Thoracic aorta (tissue), 2 donors: ENCODE measurements at places on chromosomes 1 and 21.

GRCh38 chr1:230310381-230311163 lies 115.6 kb downstream of the PGBD5 start:
- DNase-seq, result peak; percentile 31

DNA sequence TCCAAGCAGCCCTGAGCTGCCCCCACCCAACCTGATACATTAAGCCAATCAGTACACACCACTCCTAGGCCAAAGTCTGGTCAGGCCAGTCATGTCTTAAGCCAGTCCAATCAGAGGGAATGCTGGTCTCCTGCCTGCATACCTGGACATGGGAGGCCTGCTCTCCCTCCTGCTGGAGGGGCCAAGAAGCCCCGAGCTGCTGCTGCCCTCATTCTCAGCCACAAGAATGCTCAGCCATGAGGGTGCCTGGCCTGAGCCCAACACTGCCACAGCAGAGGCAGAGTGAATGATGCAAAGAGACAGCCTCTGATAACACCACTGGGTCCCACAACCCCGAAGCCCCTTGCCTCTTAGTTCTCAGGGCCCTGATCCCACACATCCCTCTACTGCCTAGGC lies 23.0 kb downstream of the CHD5 start:
- DNase-seq, result no peak

GRCh38 chr1:65398083-65398482 lies 22.4 kb upstream of the LEPR start:
- DNase-seq, result no peak

DNA sequence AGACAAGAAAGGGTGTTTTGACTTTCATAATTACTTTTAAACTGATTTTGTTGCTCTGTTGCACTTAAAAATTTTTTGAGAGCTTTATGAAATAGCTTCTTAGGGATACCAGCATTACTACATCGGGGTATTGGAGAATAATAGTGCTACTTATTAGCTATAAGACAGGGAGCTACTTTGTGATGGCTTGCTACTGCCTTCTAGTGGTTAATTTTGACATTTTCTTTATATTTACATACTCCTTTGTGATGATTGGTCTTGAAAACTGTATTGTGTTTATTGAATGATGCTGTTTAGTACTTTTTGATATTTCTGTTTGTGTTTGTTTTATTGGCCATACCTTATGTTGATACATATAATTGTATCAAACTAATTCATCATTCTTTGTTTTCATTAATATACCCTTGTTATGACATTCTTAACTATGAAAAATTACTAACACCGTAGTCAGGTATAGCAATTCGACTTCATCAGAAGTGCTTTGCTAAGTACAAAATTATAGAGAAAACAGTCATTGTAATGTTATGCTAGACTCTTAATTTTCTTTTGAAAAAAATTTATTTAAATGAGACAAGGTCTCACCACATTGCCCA lies 85.5 kb downstream of the CLIC4 start:
- no peak for DNase-seq

DNA sequence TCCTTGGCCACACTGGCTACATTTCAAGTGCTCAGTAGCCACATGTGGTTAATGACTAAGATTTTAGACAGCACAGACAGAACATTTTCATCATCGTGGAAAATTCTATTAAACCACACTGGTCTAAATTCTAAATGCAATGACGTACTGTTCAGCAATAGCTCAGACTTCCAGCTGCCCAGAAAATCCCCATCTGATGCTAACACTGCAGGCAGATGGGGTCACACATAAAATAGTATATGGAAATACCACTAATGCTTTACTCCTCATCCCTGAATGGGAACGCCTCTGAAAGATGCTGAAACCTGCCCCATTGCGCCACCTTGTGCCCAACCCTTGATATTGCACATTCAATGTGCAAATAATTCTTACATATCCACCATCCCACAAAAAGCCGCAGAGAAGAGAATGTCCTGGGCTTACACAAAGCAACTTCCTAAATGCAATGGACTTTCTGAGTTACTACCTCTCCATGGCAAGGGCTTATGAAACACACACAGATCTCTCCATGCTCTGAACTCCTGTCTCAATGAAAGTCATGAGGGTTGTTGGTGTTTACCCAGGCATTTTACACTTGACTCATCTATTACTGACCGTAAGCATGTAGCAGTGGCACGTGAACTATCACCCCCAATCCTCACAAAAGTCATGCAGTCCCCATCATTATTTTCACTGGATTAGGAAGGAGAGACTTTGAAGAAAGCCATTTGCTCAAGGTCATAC lies 20.3 kb upstream of the SLC5A9 start:
- no peak for DNase-seq

GRCh38 chr1:57671750-57672149 lies 247.9 kb upstream of the DAB1 start:
- DNase-seq, result no peak

DNA sequence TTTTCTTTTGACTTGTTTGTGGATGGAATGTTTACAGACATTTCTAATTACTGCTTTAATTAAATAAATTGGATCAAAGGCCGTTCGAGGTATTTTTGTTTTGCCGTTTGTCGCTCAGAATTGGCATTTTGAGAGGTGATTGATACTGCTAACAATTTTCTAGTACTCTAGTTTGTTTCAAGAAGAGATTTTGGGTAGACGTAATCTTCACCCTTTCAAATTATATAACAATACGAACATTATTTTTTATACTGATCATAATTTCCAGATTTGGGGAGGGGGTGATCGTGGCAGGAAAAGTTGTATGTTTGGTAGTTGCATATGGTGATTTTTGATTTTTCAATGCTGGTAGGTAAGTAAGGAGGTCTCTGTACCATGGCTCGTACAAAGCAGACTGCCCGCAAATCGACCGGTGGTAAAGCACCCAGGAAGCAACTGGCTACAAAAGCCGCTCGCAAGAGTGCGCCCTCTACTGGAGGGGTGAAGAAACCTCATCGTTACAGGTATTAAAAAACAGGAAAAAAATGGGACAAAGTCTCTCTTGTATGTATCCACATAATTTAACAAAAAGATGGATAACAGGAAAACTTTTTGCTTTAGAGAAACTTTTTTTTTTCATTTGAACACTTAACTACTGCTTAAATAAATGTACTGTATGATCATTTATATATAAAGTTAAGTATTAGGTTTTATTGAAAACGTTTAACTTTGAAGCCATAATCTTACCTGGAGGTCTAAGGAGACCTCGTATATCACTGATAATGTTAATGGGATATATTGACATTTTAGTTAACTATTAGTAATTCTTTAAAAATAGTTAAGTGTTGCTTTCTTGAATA lies 1.7 kb downstream of the H3-3A start:
- DNase-seq, result no peak

DNA sequence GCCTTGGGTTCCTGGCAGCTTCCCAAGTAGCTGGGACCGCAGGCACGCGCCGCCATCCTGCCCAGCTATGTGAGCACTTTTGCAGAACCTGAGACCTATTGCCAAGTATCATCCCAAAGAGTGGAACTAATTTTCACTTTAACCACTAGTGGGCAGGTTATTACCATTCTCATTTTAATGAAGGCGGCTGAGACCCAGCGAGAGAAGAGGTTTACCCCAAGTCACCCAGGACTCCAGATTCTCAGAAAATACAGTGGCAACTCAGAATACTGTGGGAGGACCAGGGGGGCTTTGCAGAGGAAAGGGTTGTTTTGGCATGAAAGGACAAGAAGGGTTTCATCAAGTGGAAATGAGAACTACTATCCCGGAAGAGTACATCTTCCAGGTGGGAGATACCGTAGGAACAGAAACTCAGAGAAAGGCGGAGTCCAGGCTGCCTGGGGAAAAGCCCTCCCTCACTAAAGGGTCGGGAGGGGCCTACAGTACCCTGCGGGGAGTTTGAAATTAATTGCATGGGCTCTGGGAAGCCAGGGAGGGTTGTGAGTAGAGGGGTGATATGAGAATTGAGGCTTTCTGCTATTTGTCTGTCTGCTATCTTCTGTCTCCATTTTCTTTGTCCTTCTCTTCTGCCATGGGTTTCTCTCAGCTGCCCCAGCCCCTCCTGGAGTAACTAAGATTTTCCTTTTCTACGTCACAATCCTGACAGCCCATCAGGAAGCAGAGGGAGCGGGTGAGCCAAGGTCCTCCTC lies 7.2 kb upstream of the SEMA4A start:
- DNase-seq, result no peak

DNA sequence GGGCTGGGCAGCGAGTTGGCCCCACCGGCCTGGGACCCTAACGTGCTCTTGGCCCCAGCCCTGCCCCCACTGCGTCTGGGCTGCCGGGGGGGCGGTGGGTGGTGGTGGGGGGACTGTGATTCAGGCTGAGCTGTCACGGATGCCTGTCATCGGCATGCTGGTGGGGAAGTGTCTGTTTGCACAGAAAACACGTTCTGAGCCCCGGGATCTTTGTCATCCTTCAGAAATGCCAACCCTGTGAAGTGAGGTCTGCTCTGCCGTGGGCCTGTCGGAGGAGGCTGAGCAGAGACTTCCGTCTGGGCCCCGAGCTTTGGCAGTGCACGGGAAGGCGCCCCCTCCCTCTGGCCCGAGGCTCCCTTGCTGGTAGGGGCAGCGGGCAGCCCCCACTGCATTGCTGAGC lies 24.3 kb upstream of the PLCH2 start:
- no peak for DNase-seq

DNA sequence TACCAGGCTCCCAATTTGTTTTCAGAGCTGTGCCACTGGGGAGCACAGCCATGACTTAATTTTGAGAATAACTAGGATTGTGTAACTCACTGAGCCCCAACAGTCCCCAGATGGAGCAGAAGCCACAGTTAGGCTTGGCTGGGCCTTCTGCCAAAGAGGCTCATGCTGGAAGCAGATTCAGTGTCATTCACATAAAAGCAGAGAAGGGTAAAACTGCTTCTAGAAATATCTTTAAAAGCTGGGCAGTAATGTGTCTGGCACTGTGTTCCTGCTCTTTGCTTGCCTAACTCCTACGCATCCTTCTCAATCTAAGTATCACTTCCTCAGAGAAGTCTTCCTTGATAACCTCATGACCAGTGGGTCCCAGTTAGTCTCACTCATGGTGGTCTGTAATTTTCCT lies 20.3 kb downstream of the STK40 start:
- DNase-seq, result no peak

DNA sequence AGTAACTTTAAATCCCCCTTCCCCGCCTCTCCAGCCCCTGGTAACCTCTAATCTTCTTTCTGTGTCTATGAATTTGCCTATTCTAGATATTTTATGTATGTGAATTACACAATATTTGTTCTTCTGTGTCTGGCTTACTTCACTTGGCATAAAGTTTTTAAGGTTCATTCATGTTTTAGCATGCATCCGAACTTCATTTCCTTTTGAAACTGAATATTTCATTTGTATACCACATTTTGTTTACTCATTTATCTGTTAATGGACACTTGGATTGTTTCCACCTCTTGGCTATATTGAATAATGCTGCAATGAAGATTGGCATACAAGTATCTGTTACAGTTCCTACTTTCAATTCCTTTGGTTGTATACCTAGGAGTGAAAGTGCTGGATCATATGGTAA lies 205.3 kb downstream of the TM2D1 start:
- no peak for DNase-seq

DNA sequence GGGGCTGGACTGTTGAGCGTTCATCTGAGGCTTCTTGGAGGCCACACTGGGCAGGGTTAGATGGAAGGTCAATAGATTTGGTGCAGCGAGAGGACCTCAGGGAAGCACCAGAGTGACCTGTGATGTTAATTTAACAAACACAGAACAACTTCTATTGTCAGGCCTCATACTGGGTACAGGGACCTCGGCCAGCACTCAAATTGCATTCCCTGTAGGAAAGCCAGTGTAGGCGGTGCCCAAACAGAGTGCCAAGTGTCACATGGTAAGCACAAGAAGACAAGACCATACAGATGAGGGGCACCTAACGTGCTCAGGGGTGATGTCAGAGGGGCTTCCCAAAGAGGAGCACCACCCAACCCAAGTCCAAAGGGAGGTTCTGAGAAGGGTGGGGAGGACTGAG lies 1.3 kb downstream of the TMEM269 start:
- no peak for DNase-seq

DNA sequence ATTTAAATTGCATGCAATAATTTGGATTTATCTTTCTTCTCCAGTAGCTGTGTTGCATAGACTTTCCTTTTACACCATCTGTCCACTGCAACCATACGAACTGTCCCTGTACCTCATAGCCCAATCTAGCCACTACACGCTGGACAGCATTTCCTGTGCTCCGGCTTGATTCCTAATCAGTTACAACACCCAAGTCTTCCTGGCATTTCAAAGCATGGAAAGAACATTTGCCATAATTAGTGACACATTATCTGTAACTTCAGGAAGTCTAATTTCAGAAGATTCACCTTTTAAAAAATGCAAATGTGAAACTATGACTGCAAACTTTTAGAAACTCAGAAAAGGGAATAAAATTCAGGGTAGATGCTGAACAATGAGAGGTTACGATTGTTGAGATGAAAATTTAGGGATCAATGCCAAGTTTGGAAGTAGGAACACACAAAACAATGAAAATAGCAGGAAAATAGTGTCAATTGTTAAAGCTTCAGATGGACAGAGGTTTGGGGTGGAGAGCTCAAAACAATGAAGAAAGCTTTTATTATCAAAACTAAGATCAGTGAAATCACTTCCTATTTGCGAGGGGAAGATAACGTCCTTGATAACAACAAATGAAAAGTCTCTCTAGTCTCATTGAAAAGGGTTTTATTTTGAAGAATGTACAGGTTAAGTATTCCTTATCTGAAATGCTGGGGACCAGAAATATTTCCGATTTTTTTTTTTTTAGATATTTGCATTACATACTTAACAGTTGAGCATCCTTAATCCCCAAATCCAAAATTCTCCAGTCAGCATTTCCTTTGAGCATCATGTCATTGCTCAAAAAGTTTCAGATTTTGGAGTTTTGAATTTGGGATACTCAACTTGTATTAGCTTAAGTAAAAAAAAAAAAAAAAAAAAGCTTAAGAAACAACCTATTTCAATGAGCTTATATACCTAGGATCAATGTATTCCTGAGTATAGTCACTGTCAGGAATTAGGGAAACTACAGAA lies 107.3 kb downstream of the FNBP1L start:
- no peak for DNase-seq

DNA sequence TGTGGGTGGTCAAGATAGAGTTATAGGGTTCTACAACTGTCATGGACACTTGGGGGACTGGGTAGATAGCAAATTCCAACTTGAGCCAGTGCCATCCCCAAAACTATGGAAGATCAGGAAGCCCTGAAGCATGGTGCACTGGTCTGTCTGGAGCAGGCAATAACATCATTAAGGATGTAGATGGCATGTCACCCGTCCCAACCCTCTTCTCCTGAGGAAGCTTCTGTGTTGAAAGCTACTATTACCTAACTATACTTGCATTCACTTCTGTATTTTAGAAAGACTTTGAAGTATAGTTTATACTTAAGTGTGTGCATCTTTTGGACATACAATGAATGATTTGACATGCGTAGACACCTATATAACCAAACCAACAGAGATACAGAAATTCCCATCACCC lies 32.9 kb downstream of the RABIF start:
- DNase-seq, result no peak

- no peak for DNase-seq
Measured at GRCh38 chr21:38965910-38966504, 160.3 kb downstream of the ETS2 start.
